ENCODE measurements at places on chromosomes 4 and X. TPM values are rescaled to one million over a fixed set of nuclear protein-coding genes. Genes with fewer than 3 reads are reported as not detected.

NSUN7 gene
- total RNA-seq, result 15.4 TPM

PPP2R2C gene
- total RNA-seq, result 0.03 TPM

CLGN gene
- 2.9 TPM for total RNA-seq

UVSSA gene
- 50.9 TPM for total RNA-seq

TKTL2 gene
- total RNA-seq, result not detected

ARR3 gene
- not detected for total RNA-seq

BMX gene
- 4.0 TPM for total RNA-seq

CLNK gene
- total RNA-seq, result not detected

RAB41 gene
- total RNA-seq, result not detected

TRIM61 gene
- 1.8 TPM for total RNA-seq

DNA sequence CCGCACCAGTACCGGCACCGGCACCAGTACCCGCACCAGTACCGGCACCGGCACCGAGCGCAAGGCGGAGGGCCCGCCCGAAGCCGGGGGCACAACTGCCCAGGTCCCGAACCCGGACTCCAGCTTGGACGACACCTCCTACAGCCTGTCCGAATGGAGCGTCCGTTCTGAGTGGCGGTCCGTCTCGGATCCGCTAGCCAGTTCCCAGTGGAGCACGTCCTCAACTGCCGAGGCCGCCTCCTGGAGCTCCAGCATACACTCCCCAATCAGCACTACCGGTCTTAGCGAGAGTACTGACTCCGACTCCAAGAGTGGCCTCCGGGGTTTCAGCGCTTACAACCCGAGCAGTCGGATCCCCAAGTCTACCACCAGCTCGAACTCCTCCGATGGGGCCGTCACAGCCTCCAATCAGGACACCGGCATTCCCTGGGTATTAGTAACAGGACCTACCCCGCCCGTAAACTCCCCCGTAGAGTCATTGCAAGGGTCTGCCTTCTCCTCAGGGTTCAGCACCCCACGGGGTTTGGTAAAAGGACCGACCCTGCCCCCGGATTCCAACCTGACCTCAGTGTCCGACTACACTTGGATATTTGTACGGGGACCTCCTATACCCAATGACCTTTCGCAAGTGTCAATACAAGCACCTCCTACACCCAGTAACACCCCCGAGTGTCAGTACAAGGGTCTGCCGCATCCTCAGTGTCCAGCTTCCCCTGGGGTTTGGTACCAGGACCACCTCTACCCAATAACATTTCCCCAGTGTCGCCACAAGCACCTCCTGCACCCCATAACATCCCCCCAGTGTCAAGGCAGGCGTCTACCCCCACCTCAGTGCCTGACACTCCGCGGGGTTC is 721 bp upstream of the MAOA start:
- no peaks in the 10 kb centered on the region for H3K4me1 ChIP-seq
- peak overlapping the region; percentile 86 for H3K27ac ChIP-seq
- H3K4me3 ChIP-seq, result peak overlapping the region; percentile 49
- H3K27me3 ChIP-seq, result peaks cover 6% of the 10 kb centered on the region

DNA sequence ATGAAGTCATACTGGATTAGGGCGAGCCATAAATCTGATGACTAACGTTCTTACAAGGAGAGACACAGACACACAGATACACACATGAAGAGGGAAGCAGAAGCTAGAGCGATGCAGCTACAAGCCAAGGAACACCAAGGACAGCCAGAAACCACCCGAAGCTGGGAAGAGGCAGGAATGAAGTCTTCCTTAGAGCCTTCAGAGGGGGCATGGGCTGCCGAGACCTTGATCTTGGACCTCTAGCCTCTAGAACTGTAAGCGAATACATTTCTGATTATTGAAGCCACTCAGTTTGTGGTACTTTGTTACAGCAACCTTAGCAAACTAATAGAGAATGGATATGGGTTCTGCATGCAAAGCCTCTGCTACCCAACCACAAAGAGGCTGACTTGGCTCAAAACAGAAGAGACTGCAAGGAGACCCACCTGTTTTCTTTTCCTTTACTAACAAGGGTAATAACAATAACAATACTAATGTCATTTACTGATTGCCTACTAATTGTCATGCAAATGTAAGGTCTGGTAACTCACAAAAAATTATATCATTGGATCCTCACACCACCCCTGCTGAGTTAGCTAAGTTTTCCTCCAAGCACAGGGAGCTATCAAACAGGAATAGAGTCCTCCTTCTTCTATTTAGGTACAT is 10.1 kb upstream of the LDB2 start:
- peaks cover 9% of the 10 kb centered on the region for H3K4me1 ChIP-seq
- no peak for DNase-seq
- H3K27me3 ChIP-seq, result peaks cover 4% of the 10 kb centered on the region
- H3K27ac ChIP-seq, result no peak overlapping the region
- no peaks in the 10 kb centered on the region for H3K36me3 ChIP-seq

DNA sequence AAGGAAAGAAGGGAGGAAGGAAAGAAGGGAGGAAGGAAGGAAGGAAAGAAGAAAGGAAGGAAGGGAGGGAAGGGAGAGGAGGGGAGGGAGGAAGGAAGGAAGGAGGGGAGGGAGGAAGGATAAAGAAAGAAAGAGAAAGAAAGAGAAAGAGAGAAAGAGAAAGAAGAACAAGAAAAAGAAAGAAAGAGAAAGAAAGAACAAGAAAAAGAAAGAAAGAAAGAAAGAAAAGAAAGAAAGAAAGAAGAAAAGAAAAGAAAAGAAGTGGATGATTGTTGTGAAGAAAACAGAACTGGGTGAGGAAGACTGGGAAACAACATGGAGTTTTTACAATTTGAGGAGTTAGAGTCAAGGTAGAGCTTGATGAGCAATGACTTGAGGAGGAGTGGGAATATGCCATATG is 78.0 kb downstream of the EIF4E start:
- no peaks in the 10 kb centered on the region for H3K27me3 ChIP-seq
- H3K4me3 ChIP-seq, result no peak overlapping the region
- no peak for DNase-seq
- H3K36me3 ChIP-seq, result no peaks in the 10 kb centered on the region

GRCh38 chrX:65985922-65986588 is 53.8 kb downstream of the VSIG4 start:
- no peaks in the 10 kb centered on the region for H3K27me3 ChIP-seq
- no peak overlapping the region for H3K4me3 ChIP-seq
- H3K4me1 ChIP-seq, result no peaks in the 10 kb centered on the region

GRCh38 chr4:15557786-15558550 is 88.3 kb downstream of the CC2D2A start:
- no peaks in the 10 kb centered on the region for H3K4me1 ChIP-seq
- H3K4me3 ChIP-seq, result no peak overlapping the region
- H3K27ac ChIP-seq, result no peak overlapping the region

GRCh38 chr4:73705721-73706120 is 34.6 kb upstream of the CXCL8 start:
- no peak overlapping the region for H3K4me3 ChIP-seq
- H3K27me3 ChIP-seq, result no peaks in the 10 kb centered on the region
- no peak overlapping the region for H3K27ac ChIP-seq

DNA sequence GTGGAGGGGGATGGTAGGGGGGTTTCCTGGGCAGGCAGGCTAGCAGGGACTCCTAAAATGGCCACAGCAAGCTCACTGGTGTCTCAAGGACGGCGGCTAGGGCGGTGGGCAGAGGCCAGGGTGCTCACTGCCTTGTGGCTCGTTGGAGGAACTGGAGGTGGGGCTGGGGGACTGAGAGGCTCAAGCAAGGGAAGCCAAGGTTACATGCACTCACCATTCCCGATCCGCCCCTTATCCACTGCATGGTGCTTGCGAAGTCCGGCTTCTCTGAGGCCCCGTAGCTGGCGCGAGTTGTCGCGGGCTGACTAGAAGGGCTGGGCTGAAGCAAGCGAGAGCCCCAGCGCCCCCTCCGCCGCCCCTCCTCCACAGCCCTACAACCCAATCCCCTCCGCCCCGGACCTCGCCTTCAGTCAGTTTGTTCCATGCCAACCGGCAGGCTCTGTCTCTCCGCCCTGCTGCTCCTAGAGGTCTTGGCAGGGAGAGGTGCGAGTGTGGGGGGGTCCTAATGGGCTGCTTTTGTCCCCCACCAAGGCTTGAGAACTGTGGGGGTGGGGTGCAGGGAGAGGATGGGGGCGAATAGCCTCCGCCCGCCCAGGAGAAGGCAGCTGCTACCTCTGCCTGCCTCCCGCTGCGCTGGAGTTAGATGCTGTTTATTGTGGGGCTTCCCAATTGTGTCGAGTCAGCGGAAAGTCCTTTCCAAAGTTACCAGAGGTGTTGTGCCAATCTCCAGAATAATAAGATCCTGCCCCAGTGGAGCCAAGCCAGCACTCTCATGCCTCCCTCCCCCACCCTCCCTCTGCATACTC is at the start of gene ARHGEF9:
ARHGEF9 (minus strand) TSS at position 313 of the 806 bp plus-strand sequence; CDS start at position 244, 69 bp downstream.
- DNase-seq, result peak; percentile 88
- no peak within 1 kb of the TSS for H3K27ac ChIP-seq

- H3K27me3 ChIP-seq, result no peaks in the 10 kb centered on the region
- no peak overlapping the region for H3K27ac ChIP-seq
- H3K36me3 ChIP-seq, result peaks cover 2% of the 10 kb centered on the region
- DNase-seq, result peak; percentile 11
- no peak overlapping the region for H3K4me3 ChIP-seq
Measured at GRCh38 chr4:105840426-105841174, 54.7 kb upstream of the NPNT start.

GRCh38 chr4:150261571-150261970 is 183.3 kb downstream of the DCLK2 start:
- H3K36me3 ChIP-seq, result peaks cover 2% of the 10 kb centered on the region
- no peaks in the 10 kb centered on the region for H3K4me1 ChIP-seq
- no peaks in the 10 kb centered on the region for H3K27me3 ChIP-seq
- DNase-seq, result no peak

DNA sequence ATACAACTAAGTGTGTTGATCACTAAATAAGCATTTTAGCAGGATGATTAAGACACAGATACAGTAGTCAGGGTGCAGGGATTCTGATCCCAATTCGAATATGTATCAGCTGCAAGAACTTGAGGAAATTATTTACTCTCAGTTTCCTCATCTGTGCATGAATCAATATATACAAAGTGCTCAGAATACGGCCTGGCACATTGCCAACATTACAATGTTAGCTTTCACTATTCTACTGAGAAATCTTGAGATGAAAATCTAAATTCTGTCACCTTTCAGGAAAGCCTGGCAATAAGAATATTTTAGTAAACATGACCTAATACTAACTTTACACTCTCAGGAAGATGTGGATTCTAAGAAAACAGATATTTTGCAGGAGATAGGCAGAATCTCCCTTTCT is 1001.6 kb upstream of the IGFBP7 start:
- no peak for DNase-seq
- no peaks in the 10 kb centered on the region for H3K27me3 ChIP-seq
- no peaks in the 10 kb centered on the region for H3K36me3 ChIP-seq
- H3K4me1 ChIP-seq, result no peaks in the 10 kb centered on the region

- H3K4me3 ChIP-seq, result no peak overlapping the region
- no peak overlapping the region for H3K27ac ChIP-seq
- no peaks in the 10 kb centered on the region for H3K36me3 ChIP-seq
- H3K27me3 ChIP-seq, result no peaks in the 10 kb centered on the region
Measured at GRCh38 chrX:18490806-18491555, 65.6 kb downstream of the CDKL5 start.

- DNase-seq, result no peak
- H3K4me3 ChIP-seq, result no peak overlapping the region
- H3K27me3 ChIP-seq, result no peaks in the 10 kb centered on the region
- H3K27ac ChIP-seq, result no peak overlapping the region
- H3K36me3 ChIP-seq, result no peaks in the 10 kb centered on the region
Measured at GRCh38 chrX:46965125-46965758, 53.0 kb downstream of the JADE3 start.

DNA sequence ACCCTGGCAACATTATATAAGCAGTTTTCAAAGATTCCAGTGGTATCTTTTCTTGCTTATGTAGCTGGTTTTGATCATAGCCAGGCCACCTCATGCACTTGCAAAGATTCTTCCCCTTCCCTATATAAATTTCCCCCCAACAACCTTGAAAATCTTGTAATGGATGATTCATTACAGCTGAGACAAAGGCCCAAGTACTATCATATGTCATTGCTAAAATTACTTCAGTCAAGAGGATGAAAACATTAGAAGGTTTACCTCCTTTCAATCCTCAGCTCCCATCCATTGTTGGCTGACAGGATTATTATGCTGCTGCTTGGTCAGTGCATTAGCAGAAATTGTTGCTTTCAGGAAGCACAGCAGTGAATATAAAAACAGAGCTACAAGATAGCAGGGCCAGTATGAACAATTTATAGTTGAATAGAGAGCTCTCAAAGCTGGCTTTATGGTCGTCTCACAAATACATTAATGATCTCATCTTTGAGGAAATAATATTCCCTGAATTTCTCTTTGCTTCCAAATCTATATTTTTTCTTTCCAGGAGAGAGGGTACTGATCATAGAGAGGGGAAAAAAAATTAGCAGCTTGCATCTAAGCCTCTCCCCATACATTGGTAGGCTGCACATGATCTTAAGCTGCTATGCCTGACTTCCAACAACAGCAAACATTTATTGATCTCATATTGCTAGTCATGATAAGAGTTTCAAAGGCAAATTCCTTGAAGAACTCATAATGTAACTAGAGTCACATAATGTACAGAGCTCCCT is 7.7 kb upstream of the ARHGEF38 start:
- H3K4me3 ChIP-seq, result no peak overlapping the region
- DNase-seq, result no peak
- no peaks in the 10 kb centered on the region for H3K4me1 ChIP-seq
- no peak overlapping the region for H3K27ac ChIP-seq
- H3K27me3 ChIP-seq, result no peaks in the 10 kb centered on the region
- H3K36me3 ChIP-seq, result no peaks in the 10 kb centered on the region

- H3K27ac ChIP-seq, result no peak overlapping the region
- H3K4me1 ChIP-seq, result no peaks in the 10 kb centered on the region
- H3K27me3 ChIP-seq, result no peaks in the 10 kb centered on the region
Measured at GRCh38 chrX:340121-340520, 21.5 kb upstream of the GTPBP6 start.

Measured in lung (tissue), 17 donors.